A549 treated with GW870086 at 1 μM for 4 hours (cell line): ENCODE measurements at places on chromosomes 2 and 18. TPM values are rescaled to one million over a fixed set of nuclear protein-coding genes. Genes with fewer than 3 reads are reported as not detected.

MEIS1 gene
- 1.8 to 2.4 TPM (median 2.0 TPM) in 5 replicates for total RNA-seq

TLX2 gene
- 0.19 to 0.36 TPM (median 0.28 TPM) in 5 replicates for total RNA-seq

CYP26B1 gene
- 9.6 to 15.0 TPM (median 12.8 TPM) in 5 replicates for total RNA-seq

ALPI gene
- total RNA-seq: 0.06 to 0.15 TPM in 2 of 5 replicates, not detected in the others

SLC30A3 gene
- 3.0 to 4.1 TPM (median 3.5 TPM) in 5 replicates for total RNA-seq

M1AP gene
- not detected in 5 replicates for total RNA-seq

FAM124B gene
- total RNA-seq: 0.05 TPM in 1 of 5 replicates, not detected in the others

LIPG gene
- total RNA-seq: 0.19 to 0.34 TPM (median 0.27 TPM) in 5 replicates

SESTD1 gene
- 15.4 to 23.8 TPM (median 21.5 TPM) in 5 replicates for total RNA-seq

KCNK3 gene
- total RNA-seq: 0.46 to 1.2 TPM (median 0.68 TPM) in 5 replicates

SETBP1 gene
- 0.46 to 0.61 TPM (median 0.56 TPM) in 5 replicates for total RNA-seq

SEC11C gene
- total RNA-seq: 54.6 to 61.2 TPM (median 60.5 TPM) in 5 replicates

WDR75 gene
- total RNA-seq: 34.4 to 51.6 TPM (median 40.9 TPM) in 5 replicates

NCK2 gene
- 20.1 to 28.4 TPM (median 25.6 TPM) in 5 replicates for total RNA-seq

PAX8 gene
- 0.65 to 1.3 TPM (median 0.95 TPM) in 5 replicates for total RNA-seq
